GM12878 (cell line): ENCODE measurements at places on chromosomes 13 and 19. TPM values are rescaled to one million over a fixed set of nuclear protein-coding genes. Genes with fewer than 3 reads are reported as not detected.

The KCNN4 gene
- total RNA-seq, result 92.0 and 92.4 TPM in 2 replicates

- no peak for DNase-seq
These were observed 36.0 kb upstream of the SLC7A10 start for GRCh38 chr19:33261511-33262189.

- DNase-seq, result no peak
These were observed 25.2 kb upstream of the ATP11A start for GRCh38 chr13:112664501-112665203.

GRCh38 chr13:64293923-64294322 is 2878.3 kb upstream of the PCDH20 start:
- no peak for DNase-seq

The LACC1 gene
- total RNA-seq, result 2.5 and 3.5 TPM in 2 replicates

The IFI30 gene
- total RNA-seq, result 301 and 314 TPM in 2 replicates

DNA sequence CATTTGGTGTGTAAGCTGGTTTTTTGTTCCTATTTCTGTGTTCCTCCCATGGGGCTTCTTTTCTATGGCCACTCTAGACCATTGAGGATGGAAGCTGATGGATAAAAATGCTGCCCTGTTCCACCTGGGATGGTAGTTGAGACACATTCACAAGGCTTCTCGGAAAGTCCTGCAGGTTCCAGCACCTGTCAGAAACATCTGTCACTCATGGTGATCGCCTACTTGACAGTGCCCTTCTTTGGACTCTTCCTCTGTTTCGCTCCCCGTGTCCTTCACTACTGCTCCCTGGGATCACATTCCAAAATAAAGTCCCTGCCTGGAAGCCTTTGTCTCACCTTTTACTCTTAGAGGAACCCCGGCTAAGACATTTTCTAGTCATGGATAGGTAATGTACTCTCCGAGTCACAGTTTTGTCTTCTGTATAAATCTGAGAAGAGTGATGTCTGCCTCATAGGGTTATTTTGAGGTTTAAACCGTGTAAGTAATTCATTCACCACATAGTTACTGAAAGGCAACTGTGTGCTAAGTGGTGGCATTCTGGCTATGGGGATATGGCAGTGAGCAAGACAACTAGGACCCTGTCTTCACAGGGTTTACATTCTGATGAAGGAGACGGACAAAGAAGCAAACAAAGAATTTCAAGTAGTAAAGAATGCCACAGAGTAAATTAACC is 21.0 kb downstream of the UBAC2 start:
- DNase-seq, result no peak

DNA sequence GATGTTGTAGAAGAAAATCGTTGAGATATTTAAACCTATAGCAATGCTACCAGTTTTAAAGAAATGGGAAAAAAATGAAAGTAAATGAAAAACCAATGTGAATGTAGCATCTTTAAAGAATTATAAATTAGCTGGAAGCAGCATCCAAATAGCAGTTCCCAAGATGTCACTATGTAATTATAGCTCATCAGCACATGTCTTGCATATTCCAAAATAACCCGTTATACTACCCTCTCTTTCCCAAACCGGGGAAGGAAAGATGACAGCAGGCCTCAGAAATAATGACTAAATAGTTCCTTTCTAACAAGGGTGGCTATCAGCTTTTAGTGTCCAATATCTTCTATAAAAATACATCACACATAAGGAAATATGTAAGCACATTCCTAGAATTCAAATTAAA is 140.5 kb downstream of the FGF14 start:
- DNase-seq, result no peak

DNA sequence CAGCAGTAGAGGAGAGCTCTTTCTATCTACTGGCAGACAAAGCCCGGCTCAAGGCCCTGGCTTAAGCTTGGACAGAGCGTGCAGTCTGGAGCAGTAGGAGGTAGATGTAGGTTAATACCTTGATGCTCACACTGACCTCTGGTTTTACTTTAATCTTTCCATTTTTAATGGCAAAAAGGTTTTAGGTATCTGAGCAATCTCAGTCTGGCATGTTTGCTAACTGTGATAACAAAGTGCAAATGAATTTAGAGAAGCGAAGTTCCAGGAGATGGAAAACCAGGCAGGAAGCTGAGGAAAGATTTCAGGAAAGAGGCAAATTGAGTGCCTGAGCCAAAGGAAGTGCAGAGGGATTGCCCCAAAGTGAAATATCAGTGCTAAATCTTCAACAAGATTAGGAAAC is 356.6 kb downstream of the FOXO1 start:
- no peak for DNase-seq

The ZNF497 gene
- total RNA-seq, result 0.66 and 0.82 TPM in 2 replicates

- DNase-seq, result no peak
These were observed 196.7 kb upstream of the SLITRK6 start for GRCh38 chr13:85995788-85996418.

DNA sequence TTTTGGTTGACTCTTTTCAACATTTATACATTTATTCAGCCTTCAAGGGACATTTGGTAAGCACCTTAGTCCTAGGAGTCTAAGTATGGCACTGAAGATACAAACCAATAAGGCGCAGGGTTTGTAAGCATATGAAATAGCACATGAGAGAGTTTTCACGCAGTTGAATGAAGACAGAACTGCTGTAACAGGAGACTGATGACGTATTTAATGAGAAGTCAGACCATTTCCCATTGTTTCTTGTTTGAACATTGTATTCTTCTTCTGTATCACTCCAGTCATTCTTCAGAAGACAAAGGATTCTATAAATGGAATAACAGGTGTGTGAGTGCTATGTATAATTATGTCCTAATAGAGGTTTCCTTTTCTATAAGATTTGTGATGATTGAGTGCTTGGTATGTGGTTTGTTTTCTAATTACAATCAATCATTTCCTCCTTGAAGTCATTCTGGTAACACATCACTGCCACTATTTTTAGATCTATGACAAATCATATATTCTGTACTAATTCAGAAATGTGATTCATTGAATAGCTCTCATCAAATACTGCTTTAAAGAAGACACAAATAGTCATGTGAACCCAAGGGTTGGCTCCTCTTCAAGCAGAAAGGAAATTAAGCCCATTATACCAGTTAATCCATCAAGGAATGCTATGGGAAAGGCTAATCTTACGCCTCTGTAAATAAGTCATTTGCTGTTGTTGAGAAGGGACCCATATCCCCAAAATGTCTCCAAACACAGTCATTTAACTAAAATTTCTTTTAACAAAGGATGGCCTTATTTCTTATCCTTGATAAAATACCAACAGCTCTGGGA is 222.8 kb upstream of the NBEA start:
- DNase-seq, result no peak

DNA sequence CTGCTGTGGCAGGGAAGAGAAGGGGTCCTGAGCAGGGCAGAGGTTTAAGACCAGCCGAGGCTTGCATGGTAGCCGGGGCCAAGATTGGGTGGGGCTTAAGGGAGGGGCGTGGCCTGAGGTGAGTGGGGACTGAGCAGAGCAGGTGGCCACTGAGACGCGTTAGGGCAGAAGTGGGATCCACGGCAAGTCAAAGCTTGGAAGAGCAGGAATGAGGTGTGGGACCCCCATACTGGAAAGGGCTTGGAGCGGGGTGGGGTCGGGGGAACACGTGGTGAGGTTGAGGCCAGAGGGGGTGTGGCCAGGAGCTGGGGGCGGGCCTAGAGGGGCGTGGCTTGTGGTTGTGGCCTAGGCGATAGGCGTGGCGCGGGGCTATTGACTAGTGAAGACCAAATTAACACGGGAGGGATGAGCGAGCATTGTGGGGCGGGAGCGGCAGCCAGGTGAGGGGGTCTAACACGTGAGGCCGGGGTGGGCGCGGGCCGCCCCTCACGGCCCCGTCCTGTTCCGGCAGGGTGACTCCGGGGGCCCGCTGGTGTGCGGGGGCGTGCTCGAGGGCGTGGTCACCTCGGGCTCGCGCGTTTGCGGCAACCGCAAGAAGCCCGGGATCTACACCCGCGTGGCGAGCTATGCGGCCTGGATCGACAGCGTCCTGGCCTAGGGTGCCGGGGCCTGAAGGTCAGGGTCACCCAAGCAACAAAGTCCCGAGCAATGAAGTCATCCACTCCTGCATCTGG is 3.3 kb downstream of the CFD start:
- DNase-seq, result peak; percentile 12

- DNase-seq, result no peak
These were observed 28.4 kb upstream of the ZNF681 start for GRCh38 chr19:23787106-23787505.

GRCh38 chr19:46296722-46297461 is at the start of gene HIF3A:
Gene HIF3A, plus strand, starts transcription at chr19:46297042. Its CDS starts 35 bp downstream, at chr19:46297077.
- no peak for DNase-seq

The ZNF546 gene
- total RNA-seq, result 3.2 and 3.3 TPM in 2 replicates

DNA sequence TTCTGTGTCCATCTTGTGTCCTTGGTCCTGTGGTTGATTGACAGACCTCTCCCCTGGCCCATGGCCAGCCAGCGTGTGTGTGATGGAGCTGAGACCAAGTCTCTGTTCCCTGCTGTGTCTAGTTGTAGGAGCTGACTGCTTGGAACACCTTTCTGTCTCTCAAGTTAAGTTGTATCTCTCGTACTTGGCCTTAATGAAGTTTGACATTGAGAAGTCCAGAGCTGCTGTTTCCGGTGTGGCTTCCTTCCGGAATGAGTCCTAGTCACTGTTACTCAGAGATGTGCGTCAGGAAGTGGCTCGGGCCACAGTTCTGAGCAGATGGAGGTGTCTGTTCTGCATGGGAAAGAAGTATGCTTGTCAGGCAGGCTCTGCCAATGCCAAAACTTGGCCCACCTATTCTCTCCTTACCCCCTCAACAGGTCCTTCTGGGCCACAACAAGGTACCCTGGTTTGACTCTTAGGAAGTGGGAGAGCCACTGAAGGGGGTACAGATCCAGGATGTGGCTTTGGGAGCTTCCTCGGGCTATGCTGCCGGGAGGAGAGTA is 54.3 kb downstream of the GATAD2A start:
- DNase-seq, result no peak

The TUBA3C gene
- total RNA-seq, result not detected in 2 replicates

GRCh38 chr13:21675095-21675991 is 4.5 kb downstream of the FGF9 start:
- DNase-seq, result no peak

DNA sequence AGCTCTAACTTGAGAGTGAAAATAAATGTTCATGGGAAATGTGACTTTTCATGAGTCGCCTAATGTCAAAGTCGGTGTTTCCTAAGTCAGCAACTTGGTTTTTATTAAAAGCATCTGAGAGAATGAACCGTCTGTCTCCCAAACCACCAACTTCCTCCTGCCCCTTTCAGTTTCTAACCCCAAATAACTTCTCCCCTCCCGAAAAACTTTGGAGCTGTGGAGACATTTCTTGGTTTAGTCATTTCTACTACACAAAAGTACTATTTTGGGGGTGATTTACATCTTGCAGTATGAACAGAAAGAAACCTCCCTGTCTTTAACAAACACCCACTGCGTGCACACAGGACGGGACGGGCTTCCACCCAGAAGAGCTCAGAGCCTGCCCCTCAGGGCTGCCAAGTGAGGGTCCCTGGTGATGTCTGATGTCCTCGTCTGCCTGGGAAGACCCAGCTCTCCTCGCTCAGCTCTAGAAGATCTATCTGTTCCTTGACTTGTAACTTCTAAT is 65.0 kb downstream of the RASA3 start:
- peak; percentile 87 for DNase-seq

- no peak for DNase-seq
These were observed 164.9 kb downstream of the DLEU7 start for GRCh38 chr13:50678464-50679162.

DNA sequence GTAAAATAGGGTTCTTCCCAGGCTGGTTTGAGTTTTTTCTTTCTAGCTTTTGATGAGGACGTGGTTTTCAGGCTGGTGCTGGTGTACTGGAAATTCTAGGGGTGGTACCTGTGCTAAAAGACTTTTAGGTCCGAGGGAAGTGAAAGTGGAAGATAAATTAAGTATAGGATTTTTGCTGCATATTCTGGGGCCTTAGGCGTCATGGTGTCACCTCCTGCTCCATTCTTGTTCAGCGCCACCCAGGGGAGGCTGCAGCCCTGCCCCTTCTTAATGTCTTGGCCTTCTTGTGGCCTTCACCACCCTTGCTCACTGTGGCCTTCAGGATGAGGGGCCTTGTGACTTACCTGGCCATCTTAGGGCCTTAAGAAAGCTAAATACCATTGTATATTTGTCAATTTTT is 12.4 kb downstream of the ZNF552 start:
- DNase-seq, result no peak

DNA sequence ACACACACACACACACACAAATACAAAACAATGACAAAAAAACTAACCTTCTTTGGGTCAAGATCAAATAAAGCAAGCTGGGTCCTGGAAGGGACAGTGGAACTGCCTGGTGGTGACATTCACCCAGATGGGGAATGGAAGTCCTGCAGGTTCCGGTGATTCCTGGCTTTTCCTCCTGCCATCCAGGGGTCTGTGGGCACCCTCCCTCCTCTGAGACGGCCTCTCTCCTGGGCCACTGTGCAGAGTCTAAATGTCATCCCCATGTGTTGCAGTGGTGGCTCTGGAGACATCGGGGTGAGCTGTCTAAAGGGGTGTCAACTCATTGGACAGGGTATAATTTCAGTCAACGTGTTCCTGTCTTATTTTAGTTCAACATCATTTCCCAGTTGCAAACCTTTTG is 248.2 kb downstream of the ZNF536 start:
- no peak for DNase-seq

The GIPR gene
- total RNA-seq, result 22.1 and 25.6 TPM in 2 replicates

GRCh38 chr19:18848878-18849661 is 17.3 kb downstream of the UPF1 start:
- no peak for DNase-seq

DNA sequence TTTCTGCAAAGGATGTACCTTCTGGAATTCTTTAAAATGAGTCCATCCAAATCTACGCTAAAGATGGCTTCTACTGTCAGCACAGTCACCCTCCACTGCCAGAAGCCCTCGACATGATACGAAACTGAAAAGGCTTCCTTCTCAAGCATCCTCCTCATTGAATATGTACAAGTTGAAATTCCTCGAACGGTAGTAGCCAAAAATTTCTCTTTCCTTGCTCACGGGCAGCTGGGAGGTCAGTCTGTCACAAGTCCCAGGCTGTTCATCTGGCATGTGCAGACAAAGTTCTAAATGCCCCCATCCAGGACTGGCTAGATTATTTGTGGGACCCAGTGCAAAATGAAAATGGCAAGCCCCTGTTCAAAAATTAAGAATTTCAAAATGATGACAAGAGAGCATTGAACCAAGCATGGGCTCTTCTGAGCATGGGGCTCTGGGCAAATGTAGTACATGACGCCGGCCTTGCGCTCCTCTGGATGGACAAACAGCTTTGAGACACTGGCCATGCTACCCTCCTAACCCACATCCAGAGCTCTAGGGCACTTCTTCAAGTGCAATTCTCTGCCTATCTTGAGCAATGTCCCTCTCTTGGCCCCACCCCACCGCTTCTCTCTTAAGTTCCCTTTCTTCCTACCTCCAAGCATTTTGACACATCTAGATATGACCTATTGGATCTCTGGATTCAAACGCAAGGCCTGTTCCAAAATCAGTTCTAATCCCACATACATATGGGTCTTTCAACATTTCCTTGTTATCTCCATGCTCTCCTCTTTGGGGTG is 78.9 kb upstream of the FLT1 start:
- no peak for DNase-seq

DNA sequence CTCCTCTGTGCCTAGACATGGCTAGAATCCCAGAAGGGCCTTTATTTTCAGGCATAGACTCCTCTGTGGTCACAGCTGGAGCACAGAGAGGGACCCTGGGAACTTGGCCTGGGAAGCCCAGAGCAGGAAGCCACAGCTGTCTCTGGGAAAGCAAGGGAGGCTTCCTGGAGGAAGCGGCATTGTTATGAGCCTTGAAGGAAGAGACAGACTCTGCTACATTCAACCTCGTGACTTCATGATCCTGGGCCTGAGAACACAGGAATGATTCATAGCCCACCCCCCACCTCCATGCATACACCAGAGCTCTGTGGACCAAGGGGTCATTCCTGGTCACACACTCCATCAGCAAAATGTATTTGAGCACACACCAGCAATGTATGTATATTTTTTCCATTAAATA is 8.6 kb downstream of the RDH8 start:
- DNase-seq, result no peak

- DNase-seq, result no peak
These were observed 11.3 kb downstream of the LILRB4 start for GRCh38 chr19:54674021-54674617.
